Stimulated activated CD8-positive, alpha-beta memory T cell treated with anti-CD3 and anti-CD28 coated beads, Interleukin-7, amount 100 ng/mL, for 1 hour (primary cell): ENCODE measurements at places on chromosomes 16 and 17.

DNA sequence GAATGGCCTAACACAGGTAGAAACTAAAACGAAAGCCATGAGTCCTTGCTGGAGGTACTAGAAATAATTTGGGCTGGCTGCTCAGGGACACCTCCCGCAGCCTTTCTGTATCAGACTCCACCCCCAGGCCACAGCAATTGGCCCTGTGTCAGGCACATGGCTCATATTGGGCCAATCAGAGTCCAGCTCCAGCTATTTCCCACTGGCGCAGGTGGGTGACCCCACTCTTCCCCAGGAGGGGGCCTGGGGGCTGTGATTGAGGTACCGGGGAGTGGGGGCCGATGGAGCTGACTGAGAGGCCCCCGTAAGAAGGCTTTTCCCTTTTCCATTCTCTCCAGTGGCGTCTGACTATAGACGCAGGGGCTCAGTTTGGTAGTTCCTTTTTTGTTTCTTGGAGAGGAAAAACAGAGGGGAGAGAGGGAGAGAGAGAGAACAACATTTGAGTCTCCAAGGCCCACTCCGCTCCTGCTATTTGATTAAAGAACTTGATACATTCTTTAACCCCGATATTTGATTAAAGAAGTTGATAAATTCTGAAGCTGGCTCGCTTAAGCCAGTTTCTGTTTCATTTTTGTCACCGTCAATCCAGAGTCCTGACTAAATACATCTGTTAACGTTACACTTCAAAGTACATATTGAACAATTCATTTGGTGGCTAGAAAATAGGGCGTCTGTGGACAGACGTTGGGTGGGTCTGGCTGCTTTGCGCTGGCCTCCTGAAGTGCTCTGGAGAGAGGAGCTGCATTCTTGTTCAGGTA is 26.3 kb downstream of the FOXL1 start:
- DNase-seq = no peak

DNA sequence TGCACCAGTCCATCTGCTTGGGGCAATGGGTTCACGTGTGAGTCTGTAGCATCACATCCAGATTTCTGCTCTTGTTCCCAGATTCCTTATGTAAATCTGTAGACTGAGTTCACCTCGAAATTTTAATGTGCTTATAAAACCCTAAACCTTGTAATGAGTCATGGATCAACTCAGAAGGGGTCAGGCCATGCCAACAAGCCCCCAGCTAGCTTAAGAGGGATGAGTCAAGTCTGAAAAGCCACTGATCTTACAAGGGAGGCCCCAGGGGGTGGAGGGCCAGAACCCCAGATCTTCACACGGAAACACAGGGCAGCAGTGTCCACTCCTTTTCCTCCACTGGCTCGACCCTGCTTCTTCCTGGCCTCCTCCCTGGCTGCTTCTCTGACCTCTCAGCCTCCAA is 399.1 kb upstream of the CDH5 start:
- no peak for DNase-seq

GRCh38 chr17:48589831-48590606 is at the start of gene HOXB3:
Gene HOXB3, minus strand, starts transcription at chr17:48590241. Its CDS starts 37,767 bp downstream, at chr17:48552474.
- no peak for DNase-seq

DNA sequence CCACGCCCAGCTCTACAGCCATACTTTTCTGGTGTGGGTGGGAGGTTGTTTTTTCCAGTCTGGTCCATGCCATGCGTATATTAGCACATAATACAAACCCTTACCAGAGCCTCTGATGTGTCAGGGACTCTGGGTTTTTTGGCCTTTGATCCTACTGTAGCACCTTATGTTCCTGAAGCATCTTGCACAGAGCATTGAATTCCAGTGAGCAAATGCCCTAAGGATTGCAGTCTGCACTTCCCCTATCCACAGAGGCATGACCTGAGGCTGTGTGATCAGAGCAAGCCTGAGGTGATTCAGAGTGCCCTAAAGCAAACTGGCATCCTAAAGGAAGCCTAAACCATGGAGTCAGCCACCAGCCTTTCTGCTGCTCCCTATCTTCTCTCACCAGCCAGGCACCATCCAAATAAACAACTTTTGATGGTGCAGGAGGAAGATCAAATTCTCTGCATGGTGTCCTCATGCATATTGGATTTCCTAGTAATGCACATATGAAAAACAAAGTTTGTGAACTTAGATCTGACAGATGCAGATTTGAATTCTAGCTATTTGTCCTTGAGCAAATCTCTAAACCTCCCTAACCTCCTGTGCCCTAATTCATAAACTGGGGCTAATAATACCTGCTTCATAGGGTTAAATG is 41.2 kb upstream of the HAS3 start:
- no peak for DNase-seq

- peak; percentile 48 for DNase-seq
Observed at GRCh38 chr17:63998050-63998720, at the start of gene PRR29. Gene PRR29, plus strand, starts transcription at chr17:63998351. Its CDS starts 14 bp downstream, at chr17:63998365.

DNA sequence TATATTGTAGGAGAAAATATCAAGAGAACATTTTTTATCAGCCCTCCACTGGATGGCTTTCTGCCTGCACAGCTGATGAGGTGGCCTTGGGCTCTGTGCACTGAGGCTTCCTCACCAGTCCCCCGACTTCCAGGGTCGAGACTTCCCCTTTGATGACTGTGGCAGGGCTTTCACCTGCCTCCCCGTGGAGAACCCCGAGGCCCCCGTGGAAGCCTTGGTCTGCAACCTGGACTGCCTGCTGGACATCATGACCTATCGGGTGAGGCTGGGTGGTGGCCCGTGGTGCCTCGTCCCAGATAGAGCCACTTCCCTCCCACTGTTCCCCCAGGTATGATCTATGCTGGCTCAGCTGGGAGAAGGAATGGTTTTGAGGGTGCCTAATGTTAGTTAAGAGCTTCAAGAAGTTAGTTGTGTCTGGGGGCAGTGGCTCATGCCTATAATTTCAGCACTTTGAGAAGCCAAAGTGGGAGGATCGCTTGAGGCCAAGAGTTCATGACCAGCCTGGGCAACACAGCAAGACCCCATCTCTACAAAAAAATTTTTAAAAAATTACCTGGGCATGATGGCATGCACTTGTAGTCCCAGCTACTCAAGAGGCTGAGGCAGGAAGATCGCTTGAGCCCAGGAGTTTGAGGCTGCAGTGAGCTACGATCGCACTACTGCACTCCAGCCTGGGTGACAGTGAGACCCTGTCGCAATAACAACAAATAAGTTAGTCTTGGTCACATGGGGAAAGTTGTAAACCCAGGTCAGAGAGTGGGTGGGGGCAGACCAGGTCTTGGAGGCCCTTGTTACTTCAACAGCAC is 11.8 kb downstream of the FCSK start:
- DNase-seq = no peak

DNA sequence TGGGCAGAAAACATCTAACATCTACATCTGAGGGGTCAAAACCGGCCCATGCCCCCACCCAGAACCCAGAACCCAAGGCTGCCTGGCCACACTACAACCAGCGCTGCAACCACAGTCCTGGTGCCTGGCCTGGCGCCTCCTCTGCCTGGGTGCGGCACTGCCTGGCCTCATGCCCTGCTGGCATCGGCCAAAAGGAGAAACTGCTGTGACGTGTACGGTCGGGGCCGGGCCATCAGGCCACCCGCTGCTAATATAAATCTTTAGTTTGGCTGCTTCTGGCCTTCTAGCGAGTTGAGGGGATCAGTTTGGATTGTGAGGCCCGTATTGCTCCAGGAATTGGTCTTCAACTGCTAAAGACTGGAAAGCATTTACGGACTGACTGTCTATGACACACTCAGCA is 22.8 kb downstream of the TMEM204 start:
- no peak for DNase-seq

- DNase-seq = no peak
Observed at GRCh38 chr17:76139801-76140660, 1.0 kb downstream of the FOXJ1 start.

- DNase-seq = no peak
Observed at GRCh38 chr17:75742337-75742736, 21.1 kb downstream of the ITGB4 start.

GRCh38 chr16:52466994-52467393 is 79.9 kb downstream of the TOX3 start:
- no peak for DNase-seq

GRCh38 chr17:45388604-45389325 is 43.9 kb downstream of the ARHGAP27 start:
- DNase-seq = no peak

GRCh38 chr17:81387100-81388090 is 7.9 kb upstream of the BAHCC1 start:
- no peak for DNase-seq

DNA sequence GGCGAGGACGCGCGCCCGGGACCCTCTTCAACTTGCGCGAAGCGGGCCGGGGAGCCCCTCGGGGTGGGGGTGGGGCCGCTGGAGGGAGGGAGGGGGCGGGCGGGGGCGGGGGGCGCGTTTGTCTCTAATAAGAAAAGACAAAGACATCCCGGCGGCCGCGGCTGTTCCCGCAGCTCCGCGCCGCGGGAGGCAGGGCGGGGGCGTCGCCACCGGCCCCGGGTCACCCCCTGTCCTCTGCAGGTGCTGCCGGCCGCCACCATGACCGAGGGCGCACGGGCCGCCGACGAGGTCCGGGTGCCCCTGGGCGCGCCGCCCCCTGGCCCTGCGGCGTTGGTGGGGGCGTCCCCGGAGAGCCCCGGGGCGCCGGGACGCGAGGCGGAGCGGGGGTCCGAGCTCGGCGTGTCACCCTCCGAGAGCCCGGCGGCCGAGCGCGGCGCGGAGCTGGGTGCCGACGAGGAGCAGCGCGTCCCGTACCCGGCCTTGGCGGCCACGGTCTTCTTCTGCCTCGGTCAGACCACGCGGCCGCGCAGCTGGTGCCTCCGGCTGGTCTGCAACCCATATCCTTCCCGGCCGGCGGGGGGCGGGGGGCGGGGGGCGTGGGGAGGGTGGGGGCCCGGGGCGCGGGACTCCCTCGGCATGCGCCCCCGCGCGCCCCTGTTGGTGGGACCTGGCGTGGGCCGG is 714 bp downstream of the CACNA1H start:
- DNase-seq = no peak

GRCh38 chr16:69787883-69788282 is 25.8 kb downstream of the WWP2 start:
- DNase-seq = no peak

DNA sequence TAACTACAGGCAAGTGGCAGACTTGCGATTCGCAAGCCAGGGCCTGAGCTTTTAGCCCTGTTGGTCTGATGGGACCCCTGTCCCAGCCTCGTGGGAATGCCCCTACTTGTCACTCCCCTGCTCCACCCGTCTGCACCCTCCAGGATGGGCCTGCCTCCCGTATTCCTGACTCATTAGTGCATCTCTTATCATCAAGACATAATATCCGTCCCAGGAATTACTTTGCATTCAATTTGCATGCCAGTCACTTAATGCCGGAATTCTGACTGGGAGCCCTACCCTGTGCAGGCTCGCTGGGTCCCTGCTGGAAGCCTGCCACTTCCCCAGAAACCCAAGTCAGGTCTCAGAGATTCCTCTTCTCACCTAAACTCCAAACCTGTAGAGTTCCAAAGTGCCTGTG is 3.3 kb downstream of the PRSS53 start:
- no peak for DNase-seq

DNA sequence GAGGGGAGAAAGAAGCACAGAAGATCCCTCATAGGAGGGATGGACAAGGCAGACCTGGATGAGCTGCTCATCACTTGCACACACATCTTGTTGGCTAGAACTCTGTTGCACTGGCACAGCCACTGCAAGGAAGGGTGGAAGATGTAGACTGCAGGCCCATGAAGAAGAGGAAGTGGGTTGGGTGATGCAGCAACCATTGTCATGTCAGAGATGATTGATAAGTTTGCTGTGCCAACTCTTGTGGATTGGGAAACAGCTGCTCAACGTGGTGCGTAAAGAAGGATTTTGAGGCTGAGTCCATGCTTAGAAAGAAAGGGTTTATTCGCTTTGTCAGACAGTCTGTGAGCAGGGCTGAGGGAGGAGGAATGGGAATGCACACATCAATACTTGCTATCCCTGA is 161.4 kb upstream of the MPHOSPH6 start:
- no peak for DNase-seq

- no peak for DNase-seq
Observed at GRCh38 chr16:58658796-58659211, 25.8 kb downstream of the SLC38A7 start.

GRCh38 chr16:77306075-77306474 is 106.9 kb downstream of the SYCE1L start:
- DNase-seq = no peak

DNA sequence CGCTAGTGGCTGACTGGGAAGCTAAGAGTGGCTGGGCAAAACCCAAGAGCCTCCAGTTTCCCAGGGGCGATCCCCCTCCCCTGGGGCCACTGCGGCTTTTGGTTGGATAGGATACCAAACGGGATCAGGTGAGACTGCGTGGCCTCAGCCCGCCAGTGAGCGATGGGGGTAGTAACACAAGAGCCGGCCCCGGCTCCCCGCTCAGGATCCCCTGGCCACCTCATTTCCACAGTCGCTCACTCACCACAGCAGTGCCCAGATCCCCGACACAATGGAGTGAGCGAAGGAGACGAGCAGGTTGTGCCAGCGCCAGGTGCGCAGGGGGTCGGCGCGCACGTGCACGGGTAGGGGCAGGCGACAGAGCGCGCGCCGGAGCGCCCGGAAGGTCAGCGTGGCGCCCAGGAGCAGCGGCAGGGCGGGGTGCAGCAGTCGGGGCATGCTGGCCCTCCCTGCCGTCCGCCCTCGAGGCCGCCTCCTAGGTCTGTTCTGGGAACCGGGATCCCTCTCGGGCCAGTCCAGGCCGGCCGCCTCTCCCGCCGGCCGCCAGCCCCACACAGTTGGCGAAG is 290 bp downstream of the TLCD1 start:
- no peak for DNase-seq

- DNase-seq = no peak
Observed at GRCh38 chr17:37789021-37789565, 44.2 kb upstream of the HNF1B start.

GRCh38 chr17:78875363-78876093 is 27.5 kb downstream of the CEP295NL start:
- DNase-seq = no peak

DNA sequence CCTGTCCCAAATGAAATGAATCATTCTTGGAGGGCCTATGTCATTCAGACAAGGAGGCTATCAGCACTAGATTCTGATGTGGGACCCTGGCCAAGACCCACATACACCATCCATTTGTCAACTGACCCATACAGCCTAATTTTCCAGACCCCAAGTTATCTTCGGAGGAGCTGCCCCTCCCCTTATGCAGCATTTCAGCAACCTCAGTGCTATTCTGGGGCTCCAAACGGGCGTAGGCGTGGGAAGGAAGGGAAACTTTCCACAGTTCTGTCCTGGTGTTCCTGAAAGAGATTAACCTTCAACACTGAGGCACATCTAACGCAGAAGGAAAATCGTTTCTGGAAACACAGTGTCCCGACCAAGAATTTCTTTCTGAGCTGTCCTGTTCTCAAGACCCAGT is 86.7 kb downstream of the MYH11 start:
- no peak for DNase-seq

GRCh38 chr17:72110942-72111318 is 9.9 kb upstream of the SOX9 start:
- DNase-seq = no peak

DNA sequence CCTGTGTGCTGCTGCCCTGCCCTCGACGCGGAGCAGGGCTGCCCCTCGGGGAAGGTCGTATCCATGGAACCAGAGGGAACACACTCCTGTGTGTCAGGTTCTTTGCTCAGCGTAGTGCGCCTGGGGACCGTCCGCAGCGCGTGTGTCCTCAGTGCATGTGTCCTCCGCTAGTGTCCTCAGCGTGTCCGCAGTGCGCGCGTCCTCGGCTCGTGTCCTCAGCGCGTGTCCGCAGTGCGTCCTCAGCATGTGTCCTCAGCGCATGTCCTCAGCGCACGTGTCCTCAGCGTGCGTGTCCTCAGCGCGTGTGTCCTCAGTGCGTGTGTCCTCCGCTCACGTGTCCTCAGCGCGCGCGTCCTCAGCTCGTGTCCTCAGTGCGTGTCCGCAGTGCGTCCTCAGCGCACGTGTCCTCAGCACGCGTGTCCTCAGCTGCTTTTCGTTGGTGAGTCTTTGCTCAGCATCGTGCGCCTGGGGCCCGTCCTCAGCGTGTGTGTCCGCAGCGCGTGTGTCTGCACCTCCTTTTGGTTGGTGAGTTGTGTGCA is 59.2 kb upstream of the ZNF750 start:
- DNase-seq = no peak
